ENCODE measurements at places on chromosomes 4 and X. TPM values are rescaled to one million over a fixed set of nuclear protein-coding genes. Genes with fewer than 3 reads are reported as not detected.

The PASD1 gene
- total RNA-seq = not detected

The UGT2A1 gene
- total RNA-seq = not detected

The SLC38A5 gene
- total RNA-seq = 61.8 TPM

The MAPK10 gene
- 4.2 TPM for total RNA-seq

The SMIM31 gene
- total RNA-seq = not detected

The RAB39B gene
- 0.69 TPM for total RNA-seq

The DUX4 gene
- total RNA-seq = not detected

The CLDN34 gene
- not detected for total RNA-seq

The FGF13 gene
- not detected for total RNA-seq

The CTAG2 gene
- 0.65 TPM for total RNA-seq

The CXCL13 gene
- not detected for total RNA-seq

The TSPAN7 gene
- total RNA-seq = not detected

The MAGEE2 gene
- not detected for total RNA-seq

The EVC2 gene
- 11.5 TPM for total RNA-seq

The DAPP1 gene
- total RNA-seq = not detected

The COMMD8 gene
- 26.1 TPM for total RNA-seq

The PORCN gene
- 10.4 TPM for total RNA-seq

The MED12 gene
- 26.1 TPM for total RNA-seq

The PHEX gene
- total RNA-seq = 0.37 TPM

The ABCB7 gene
- 19.0 TPM for total RNA-seq

The TRIML2 gene
- 0.14 TPM for total RNA-seq

The SPANXD gene
- total RNA-seq = not detected

The TENM3 gene
- total RNA-seq = 28.5 TPM

The BCORL1 gene
- total RNA-seq = 1.5 TPM

The ZFP92 gene
- total RNA-seq = 0.83 TPM

The FAM47A gene
- not detected for total RNA-seq

The NSUN7 gene
- not detected for total RNA-seq

The FAM47E gene
- total RNA-seq = 0.59 TPM

The ZNF157 gene
- total RNA-seq = 0.09 TPM

The RBMXL3 gene
- not detected for total RNA-seq

The MMRN1 gene
- total RNA-seq = 0.42 TPM

The BEND2 gene
- total RNA-seq = not detected

The NUDT10 gene
- total RNA-seq = 2.1 TPM

The GIMD1 gene
- not detected for total RNA-seq

The RBM47 gene
- total RNA-seq = 3.2 TPM

The GRIA2 gene
- not detected for total RNA-seq

The NLGN4X gene
- not detected for total RNA-seq

The COQ2 gene
- 6.8 TPM for total RNA-seq

The GLRA3 gene
- not detected for total RNA-seq

The MXRA5 gene
- 6.6 TPM for total RNA-seq

All from smooth muscle cell of the umbilical artery (primary cell).